Hepatocyte (in vitro differentiated cells): ENCODE measurements at places on chromosomes 3 and 15.

- DNase-seq, result no peak
Observed at GRCh38 chr3:123518892-123519485, 65.9 kb downstream of the HACD2 start.

- no peak for DNase-seq
Observed at GRCh38 chr15:26443321-26443720, 329.5 kb downstream of the GABRB3 start.

DNA sequence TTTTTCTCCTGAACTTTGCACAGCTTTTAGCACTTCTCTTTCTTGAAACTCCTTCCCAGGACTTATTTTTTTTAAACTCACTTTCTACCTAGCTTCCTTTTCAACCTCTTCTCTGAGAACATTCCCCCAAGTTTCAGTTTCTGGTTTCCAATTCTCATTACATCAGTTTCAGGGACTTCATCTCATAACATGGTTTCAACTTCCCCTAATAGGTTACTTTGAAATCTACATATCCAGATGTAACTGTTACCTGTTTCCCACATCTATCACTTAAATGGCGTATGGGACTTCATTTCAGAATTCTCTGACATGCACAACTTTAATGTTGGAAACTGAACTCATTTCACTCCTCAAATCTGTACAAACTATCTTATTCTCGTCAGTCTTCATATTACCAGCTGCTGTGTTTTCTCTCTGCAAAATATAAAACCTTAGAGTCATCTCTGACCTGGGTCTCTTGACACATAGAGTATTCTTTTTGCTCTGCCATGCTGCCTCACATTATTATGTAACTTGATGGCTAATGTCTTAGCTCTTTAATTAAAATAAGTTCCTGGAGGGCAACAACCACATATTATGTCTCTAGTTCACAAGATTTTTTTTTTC, 58.4 kb downstream of the NME9 start:
- DNase-seq, result no peak

GRCh38 chr3:196236223-196236622, 19.9 kb downstream of the SLC51A start:
- no peak for DNase-seq

GRCh38 chr3:52494886-52495495, at the start of gene STAB1:
Gene STAB1 (plus strand): TSS chr3:52495338. CDS start chr3:52495414, 76 bp downstream.
- DNase-seq, result no peak

GRCh38 chr3:100023150-100023549, 91.2 kb downstream of the FILIP1L start:
- no peak for DNase-seq

GRCh38 chr3:106366352-106366751, 497.5 kb upstream of the CBLB start:
- no peak for DNase-seq

DNA sequence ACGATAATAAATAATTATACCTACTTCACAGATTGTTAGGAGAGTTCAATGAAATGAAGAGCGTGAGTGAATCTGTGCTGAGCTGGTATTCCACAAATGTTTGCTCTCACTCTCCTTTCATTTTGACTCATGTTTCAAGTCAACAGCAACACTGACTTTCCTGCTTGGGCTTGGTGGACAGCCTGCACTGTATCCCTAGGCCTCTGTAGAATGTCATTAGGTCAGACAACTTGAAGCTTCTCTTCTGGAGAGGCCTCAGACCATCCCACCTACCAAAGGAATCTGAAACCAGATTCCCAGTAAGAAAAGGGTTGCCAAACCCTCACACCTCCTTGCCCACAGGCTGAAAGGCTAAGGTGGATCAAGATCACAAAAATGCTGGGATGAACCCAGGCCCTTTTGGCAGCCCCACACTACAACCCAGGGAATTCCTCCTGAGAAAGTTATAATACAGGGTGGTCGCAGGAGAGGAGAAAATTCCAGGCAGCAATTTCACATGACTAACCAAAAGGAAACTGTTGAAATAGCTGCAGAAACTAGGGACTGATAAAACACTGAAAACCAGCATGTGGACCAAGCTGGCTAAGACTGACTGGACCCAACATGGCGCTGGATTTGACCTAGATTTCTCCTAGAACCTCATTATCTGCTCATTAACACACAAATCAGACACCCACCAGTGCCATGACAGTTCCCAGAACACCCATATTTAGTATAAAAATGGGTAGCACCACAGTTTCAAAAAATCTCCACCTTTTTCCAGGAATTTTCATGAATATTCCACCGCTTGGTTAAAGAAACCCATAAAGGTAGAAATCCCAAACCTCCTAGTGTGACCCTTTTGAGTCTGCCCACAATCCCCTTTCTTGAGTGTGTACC, 57.0 kb upstream of the ZNF148 start:
- DNase-seq, result no peak
